ENCODE measurements at places on chromosomes 2 and 18.

- DNase-seq = no peak
Observed at GRCh38 chr2:29749041-29749440, 172.3 kb downstream of the ALK start.

GRCh38 chr2:176637486-176638166 is 368.4 kb downstream of the MTX2 start:
- peak; percentile 86 for DNase-seq

DNA sequence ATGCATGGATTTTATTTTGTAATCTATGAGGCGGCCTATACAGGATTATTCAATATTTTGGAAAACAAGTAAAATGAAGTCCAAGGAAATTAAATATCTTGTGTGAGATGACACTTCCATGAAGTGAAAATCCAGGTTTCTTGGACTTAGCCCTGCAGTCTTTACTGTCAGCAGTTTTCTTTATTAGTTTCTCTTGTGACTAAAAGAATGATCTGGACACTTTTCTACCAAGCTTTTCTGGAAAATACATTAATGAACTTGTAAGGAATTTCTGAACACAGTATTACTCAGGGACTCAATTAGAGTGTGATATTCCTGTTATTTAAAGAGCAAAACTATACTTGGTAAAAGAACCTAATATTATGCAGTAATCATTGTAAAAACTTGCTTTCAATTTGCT is 610.4 kb upstream of the SLC8A1 start:
- no peak for DNase-seq

DNA sequence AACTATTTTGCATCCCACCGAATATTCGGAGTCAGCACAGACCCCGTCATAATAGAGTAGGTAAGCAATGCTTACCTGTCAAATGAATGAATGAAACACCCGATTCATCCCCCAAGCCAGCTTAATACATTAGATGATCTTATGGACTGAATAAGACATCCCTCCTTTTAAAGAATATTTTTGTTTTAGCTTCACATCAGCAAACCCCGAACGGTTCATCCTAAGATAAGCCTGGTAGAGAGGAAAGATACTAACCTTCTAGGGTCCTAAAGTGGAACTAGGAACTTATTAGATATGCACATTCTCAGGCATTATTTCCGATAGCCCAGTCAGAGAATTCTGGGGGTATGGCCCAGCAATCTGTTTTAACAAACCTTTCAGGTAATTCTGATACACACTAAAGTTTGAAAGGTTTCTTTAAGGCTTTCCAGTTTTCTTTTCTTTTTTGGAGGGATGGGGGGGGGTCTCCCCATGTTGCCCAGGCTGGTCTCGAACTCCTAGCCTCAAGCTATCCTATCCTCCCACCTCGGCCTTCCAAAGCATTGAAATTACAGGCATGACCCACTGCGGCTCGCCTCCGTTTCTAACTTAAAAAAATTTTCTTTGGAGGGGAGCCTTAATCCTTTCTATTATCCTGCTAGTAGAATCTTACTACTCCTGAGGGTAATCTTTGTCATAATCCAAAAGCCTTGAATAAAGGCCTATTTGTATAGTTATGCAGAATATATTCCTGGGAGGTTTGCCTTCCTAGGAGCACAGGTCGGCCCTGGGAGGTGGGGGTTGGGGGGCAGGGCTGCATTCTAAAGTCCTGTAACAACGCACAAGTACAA is 1.0 kb upstream of the ACTR3 start:
- DNase-seq = no peak

- no peak for DNase-seq
Observed at GRCh38 chr2:56580242-56580641, 396.5 kb downstream of the CCDC85A start.

DNA sequence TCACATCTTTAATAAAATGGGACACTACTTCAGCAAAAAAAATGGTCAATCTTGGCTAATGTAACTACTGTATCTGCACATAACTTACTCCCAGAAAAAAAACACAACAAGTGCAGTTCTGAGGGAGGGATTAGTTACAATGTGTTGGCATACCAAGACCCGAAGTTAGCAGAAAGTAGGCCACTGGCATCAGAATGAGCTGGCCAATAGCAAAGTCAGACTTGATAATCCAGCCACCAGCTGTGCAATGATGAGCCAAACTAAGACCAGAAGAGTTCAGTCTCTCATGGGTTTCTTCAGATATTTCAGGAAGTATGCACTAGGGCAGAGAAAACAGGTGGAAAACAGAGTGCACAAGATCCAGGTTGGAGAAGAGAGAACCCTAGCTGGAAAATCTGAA is 65.3 kb downstream of the OLA1 start:
- no peak for DNase-seq

- no peak for DNase-seq
Observed at GRCh38 chr2:45011621-45012602, 2.7 kb upstream of the SIX2 start.

DNA sequence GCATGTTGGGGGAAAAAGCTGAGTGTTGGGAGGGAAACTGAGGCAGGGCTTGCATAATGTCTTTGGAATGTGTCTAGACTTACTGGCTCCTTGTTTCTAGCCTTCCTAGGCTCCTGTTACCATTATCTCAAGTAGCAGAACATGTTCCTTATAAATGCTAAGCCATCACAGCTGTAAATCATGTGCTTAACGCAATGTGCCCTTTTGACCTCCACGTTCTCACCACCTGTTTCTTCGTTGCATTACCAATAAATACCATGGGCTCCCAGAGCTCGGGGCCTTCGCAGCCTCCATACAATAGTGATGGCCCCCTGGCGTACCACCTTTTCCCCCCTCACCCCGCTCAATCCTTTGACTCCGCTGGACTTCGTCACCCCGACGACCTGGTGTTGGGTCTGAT is 54.0 kb upstream of the CWC22 start:
- DNase-seq = no peak

- DNase-seq = no peak
Observed at GRCh38 chr2:116510117-116510671, 1304.3 kb upstream of the DDX18 start.

- no peak for DNase-seq
Observed at GRCh38 chr2:75290600-75291150, 91.4 kb upstream of the TACR1 start.

DNA sequence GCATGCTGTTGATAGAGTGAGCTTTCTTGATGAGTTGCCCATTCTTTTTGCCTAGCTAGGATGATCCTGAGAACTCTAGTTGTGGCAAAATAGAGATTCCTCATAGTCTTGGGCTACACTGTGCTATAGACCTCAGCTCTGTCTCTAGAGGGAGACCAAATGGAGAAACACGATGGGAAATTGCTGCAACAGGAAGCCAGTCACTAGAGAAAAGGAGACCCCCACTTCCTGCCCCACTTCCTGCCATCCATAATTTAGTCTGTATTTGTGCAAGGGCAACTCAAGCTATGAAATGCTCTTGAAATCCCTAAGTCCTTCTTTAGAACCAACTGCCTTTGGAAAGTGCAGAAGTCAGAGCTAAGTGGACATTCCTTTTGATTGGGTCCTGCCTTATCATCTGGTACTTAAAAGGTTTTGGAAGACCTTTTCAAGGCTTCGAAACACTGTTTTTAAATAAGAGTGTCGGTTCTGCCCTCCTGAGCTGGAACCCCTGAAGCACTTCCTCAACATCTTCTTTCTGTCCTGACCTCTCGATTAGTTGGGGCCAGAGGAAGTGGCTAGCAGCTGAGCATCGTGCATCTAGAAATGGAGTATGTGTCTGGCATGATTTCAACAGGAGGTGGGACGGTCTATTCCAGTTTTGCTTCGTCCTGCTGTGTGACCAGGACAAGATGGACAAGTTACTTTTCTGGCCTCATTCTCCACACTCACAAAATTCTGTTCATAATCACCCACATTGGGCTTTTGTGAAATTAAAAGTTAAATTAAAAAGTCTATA is 8.6 kb upstream of the KCNE4 start:
- DNase-seq = no peak

GRCh38 chr2:41881249-41881648 is 166.6 kb upstream of the PKDCC start:
- DNase-seq = no peak

GRCh38 chr18:28248653-28249052 is 71.7 kb upstream of the CDH2 start:
- DNase-seq = no peak

DNA sequence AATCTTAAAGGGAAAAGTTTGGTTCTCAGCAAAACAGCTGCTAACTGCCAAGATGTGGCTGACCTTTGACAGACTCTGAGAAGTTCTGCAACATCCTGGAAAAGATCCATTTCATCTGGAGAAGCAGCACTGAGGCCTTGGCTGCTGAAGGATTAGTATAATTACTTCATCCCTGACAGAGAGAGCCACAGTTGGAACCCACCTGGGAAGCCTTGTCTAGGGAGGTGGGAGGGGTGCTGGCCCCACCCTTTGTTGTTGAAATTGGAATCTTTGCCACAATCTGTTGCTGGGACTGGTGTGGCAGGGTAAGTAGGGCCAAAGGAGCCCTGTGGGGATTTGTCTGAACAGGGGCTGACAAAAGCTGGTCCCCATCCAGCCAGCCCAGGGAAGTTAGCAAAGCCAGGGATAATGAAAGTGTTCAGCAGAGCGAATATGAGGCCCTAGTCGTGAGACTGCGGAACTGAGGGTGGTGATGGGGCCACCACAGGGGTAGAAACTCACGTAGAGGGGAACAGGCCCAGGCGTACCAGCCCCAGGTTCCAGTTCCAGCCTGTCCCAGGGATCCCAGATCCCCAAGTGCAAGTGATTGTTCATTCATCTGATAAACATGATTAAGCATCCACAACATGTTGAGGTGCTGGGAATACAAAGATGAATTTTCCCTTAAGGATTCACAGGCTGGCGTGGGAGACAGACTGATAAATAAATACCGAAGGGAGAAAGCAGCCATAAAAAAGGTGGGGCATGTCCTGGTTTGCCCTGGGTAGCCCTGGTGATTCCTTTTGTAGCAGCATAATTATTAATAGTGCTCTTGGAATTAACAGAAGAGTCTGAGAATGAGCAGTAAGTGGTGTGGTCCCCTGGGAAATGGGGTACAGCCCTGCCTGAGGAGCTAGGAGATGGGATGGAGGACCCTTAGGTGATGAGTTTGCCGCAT is 60.0 kb downstream of the MYO1B start:
- peak; percentile 30 for DNase-seq

GRCh38 chr2:104434318-104434792 is 419.6 kb upstream of the POU3F3 start:
- DNase-seq = no peak

GRCh38 chr18:40473221-40474029 is 1481.6 kb upstream of the PIK3C3 start:
- DNase-seq = no peak

DNA sequence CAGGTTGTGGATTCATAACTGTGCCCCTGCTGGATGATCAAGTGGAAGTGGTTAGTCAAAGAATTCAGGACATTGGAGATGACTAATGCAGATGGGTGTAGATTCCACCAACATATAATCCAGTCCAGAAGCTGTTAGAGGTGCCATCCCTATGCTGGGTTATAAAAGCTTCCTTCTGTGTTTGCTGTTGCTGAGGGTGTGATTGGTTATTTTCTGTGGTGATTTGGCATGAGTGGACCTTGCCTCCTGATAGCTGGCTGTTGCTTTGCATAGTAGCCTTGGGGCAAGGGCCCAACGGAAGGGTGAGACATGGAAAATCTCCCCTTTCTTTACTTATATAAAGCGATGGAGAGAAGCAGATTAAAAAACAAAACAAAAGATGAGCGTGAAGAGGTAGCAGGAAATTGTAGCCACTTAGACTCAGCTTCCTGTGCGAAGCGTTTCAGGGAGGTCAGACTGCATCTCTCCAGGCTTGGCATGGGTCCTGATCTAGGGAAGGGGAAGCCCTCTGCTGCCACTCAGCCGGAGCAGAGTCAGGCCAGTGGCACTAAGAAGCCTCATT is 190.4 kb downstream of the FMNL2 start:
- DNase-seq = peak; percentile 78

DNA sequence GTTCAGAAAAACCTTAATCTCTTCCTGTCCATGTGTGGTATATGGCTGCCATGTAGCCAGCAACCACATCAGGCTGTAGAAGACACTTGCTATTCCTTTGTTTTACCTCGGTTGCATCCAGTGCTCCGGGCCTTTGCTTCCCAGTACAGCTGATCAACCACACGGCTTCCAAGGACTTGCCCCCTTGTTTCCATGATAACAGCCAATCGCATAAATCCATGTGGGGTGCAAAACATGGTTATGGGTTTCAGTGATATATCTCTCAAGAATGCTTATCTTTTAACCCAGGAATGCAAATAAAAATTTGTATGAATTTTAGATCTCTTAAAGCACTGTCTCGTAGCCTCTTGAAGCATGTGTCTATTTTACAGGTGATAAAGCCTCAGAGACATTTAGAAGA is 118.3 kb downstream of the MGAT5 start:
- no peak for DNase-seq

- no peak for DNase-seq
Observed at GRCh38 chr2:170206805-170207407, 29.0 kb downstream of the MYO3B start.

GRCh38 chr2:192741889-192742288 is 547.2 kb upstream of the TMEFF2 start:
- DNase-seq = no peak

DNA sequence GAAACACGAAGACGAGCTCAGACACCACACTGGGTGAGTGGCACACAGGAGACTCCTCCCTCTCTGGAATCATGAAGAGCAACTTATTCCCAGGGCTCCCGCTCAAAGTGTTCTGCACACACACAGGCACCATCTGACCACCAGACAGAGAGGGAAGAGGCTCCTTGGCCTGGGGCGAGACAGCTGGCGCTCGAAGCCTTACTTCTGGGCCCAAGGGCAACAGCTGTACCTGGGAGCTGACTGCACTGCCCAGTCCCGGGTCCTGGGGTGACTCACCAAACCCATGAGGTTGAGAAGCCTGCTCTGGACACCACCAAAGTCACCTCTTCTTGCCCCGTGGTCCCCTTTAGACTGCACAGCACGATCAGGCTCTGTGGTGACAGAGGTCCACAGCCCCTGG is 42.4 kb downstream of the ADCY3 start:
- no peak for DNase-seq

GRCh38 chr2:111675419-111676194 is 208.4 kb downstream of the ANAPC1 start:
- DNase-seq = no peak

GRCh38 chr2:39932198-39932597 is 153.1 kb upstream of the THUMPD2 start:
- DNase-seq = no peak

GRCh38 chr18:68873003-68873402 is 75.1 kb downstream of the CCDC102B start:
- DNase-seq = no peak

DNA sequence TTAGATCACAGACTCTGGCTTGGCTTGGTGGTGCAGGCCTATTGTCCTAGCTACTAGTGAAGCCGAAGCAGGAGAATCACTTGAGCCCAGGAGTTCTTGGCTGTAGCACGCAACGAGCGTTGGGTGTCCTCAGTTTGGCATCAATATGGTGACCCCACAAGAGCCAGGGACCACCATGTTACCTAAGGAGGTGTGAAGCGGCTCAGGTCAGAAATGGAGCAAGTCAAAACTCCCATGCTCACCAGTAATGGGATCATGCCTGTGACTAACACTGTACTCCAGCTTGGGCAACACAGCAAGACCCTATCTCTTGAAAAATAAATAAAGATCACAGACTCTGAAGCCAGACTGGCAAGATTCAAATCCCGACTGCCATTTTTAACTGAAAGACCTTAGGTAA is 1.7 kb upstream of the NOL10 start:
- no peak for DNase-seq
